ENCODE measurements at places on chromosomes 12 and 14. TPM values are rescaled to one million over a fixed set of nuclear protein-coding genes. Genes with fewer than 3 reads are reported as not detected.

BMP4 gene
- 98.4 TPM for polyA plus RNA-seq

DNA sequence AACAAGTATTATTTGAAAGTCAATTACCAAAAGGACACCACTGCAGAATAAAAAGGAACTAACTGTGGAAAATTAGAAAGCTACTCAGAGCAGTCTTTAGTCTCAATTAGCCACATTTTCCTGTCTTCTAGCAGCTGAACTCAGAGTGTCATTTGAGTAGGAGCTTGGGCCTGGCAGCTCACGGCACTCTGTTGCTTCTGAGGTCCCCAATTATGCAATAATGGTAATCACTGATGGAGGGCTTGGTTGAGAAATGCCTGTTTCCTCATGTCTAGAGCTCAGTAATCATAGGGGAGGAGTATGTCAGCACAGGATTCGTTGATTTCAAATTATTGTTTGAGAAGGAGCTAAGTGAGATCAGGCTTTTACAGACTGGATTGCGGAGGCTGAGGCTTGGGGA lies 108.6 kb downstream of the VRK1 start:
- DNase-seq = no peak

DNA sequence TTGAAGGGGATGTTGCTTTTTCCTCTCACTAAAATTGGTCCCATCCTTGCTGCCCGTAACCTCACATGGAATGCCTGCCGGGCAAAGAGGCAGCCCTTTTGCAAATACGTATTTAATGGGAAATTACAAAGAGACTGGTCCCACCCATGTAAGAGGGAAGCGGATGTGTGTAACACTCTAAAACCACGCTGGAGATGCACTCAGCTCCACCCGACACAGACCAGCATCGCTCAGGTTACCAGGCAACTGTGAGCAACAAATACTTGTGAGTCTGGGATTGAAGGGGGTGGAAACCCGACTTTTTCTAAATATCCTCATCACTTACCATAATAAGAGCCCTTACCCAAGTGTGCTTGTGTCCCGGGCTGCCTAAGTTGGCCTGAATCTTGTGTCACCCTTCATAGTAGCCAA lies 47.7 kb downstream of the ELK3 start:
- peak; percentile 41 for DNase-seq

DNA sequence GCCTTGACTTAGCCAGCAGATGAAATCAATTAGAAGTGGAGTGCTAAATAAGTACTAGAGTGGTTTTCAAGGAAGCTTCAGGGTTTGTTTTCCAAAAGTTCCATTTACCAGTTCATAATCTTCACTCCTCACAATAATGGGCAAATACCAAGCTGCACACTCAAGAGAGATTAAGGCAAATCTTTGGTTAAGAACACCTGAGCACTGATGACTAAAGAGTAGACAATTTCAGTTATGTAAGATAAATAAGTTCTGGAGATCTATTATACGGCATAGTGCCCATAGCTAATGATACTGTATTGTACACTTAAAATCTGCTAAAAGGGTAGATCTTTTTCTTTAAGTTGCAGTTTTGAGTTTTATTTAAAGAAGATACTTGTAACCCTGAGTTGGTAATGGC lies 125.0 kb downstream of the ARMH4 start:
- no peak for DNase-seq

GRCh38 chr12:98514982-98515286 lies 456 bp upstream of the TMPO start:
- DNase-seq = no peak

GRCh38 chr14:87334997-87335685 lies 657.8 kb downstream of the GALC start:
- DNase-seq = no peak

KCNJ8 gene
- polyA plus RNA-seq = 25.2 TPM

- no peak for DNase-seq
These were observed 216.5 kb downstream of the SLC38A4 start for GRCh38 chr12:46609273-46609623.

GRCh38 chr14:91723501-91723900 lies 8.4 kb downstream of the CATSPERB start:
- DNase-seq = no peak

DNA sequence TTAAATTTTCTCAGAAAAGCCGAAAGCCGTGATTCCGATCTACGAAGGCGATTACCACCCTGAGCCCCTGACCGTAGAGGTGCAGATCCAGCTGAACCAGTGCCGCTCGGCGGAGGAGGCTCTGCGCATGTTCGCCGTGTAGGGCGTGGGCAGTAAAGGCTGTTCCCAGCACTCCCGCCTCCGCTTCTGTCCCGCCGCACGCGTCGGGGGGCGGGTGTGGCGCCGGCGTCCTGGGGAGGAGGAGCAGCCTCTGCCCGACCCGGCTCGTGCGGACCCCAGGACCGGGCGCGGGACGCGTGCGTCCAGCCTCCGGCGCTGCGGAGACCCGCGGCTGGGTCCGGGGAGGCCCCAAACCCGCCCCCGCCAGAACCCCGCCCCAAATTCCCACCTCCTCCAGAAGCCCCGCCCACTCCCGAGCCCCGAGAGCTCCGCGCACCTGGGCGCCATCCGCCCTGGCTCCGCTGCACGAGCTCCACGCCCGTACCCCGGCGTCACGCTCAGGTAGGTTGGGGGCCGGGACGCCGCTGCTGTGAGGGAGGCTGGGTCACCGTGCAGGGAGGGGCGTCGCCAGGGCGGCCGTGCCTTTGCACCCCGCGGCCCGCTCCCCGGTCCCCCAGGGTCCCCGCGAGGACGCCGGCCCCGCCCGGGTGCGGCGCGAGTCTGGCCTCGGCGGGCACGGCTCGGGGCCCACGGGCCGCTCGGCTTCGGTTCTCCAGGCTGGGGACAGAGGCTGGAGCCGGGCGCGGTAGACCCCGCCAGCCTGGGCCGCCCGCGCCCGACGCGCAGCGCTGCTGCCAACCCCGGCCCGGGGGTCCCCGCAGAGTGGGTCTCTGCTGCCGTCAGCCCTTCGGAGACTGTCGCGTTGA lies at the start of gene B3GNT4:
B3GNT4 (plus strand) TSS at position 409 of the 866 bp plus-strand sequence. CDS start 910 bp downstream, outside the sequence.
- peak; percentile 89 for DNase-seq

GRCh38 chr14:24798911-24799462 lies 165.0 kb upstream of the GZMB start:
- no peak for DNase-seq

DNA sequence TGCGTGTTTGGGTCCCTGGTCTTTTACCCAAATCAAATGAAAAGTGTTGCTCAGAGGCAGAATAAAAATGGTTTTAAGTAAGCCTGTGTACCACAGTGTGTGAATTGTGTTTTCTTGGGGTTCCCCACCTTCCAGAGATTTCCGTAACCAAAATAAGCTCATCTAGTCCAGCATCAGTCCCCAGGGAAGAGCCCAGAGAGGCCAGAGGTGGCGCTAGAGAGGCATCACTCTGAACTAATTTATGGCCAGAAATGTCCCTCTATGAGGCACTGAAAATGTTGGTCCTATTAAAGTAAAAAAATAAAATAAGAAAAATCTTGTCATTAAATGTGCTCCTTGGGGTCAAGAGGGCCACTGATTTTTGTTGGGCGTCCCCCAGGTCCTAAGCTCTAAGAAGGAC lies 24.9 kb upstream of the PRKAB1 start:
- DNase-seq = no peak

GRCh38 chr12:123961585-123962345 lies 10.9 kb downstream of the CCDC92 start:
- DNase-seq = no peak

KCNH3 gene
- polyA plus RNA-seq = 1.8 TPM

GRCh38 chr12:92193063-92193462 lies 47.4 kb upstream of the BTG1 start:
- DNase-seq = no peak

DUSP6 gene
- 232 TPM for polyA plus RNA-seq

DNA sequence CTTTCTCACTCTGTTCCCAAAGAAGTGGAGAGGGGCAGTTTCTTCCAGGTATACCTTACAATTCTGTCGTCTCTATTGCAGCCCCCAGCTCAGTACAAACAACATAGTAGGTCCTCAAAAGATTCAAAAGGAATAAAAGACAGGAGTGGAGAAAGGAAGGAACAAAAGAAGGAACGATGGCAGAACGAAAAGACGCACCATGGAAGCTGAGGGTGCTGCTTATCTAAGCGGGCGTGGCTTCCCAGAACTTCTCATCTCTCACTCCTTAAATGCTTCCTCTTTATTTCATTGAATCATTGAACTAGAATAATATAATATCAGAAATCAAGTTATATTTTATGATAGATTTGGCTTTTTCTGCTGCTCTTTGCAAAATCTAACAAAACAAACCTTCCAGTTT lies 13.7 kb upstream of the LTA4H start:
- DNase-seq = no peak

- DNase-seq = no peak
These were observed 2.2 kb upstream of the BATF start for GRCh38 chr14:75519826-75520728.

GRCh38 chr12:54251667-54252284 lies 28.1 kb downstream of the CBX5 start:
- DNase-seq = peak; percentile 23

GYS2 gene
- polyA plus RNA-seq = not detected

GRCh38 chr12:111011999-111012600 lies 91.7 kb upstream of the MYL2 start:
- no peak for DNase-seq

FAM90A1 gene
- 3.0 TPM for polyA plus RNA-seq

DNA sequence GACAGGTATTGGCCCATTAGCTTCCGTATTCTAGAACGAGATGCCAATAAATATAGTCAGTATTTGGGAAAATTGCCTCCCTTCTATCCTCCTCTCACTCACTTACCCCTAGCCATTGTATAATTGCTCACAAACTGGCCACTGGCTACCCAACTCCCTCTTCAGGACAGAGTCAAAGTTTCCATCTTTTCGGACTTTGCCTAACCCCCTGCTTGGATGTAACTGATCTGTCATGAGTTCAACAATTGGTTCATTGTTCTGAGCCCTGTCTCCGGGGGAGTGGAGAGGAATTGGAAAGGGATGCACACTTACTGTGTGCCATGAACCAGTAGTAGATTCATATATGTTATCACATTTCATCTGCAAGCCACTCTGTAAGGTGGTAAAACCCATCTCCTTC lies 12.2 kb downstream of the MYRFL start:
- no peak for DNase-seq

DNA sequence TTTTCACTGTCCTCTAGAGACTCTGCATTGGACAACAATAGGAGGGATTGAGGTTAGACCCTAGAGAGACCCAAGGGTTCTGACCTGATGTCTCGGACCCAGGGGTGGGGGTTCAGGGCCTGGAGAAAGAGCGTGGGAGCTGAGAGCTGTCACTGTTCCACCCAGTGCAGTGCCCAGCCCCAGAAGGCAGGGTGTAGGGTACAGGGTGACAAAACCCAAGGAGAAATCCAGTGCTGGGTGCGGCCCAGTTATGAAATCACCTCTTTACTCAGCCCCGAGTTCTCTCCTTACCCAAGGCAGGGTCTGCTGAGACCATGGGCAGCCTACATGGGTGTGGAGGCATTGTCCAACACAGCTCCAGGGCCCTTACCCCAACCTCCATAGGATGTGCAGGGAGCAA lies 2.6 kb downstream of the AQP2 start:
- DNase-seq = no peak

WNT5B gene
- polyA plus RNA-seq = 6.5 TPM

- no peak for DNase-seq
These were observed 31.8 kb upstream of the OR10A7 start for GRCh38 chr12:55188974-55189556.

GRCh38 chr12:24424889-24425600 lies 475.6 kb upstream of the SOX5 start:
- DNase-seq = no peak

GRCh38 chr12:57519796-57520052 lies 590 bp downstream of the DDIT3 start:
- DNase-seq = no peak

DNA sequence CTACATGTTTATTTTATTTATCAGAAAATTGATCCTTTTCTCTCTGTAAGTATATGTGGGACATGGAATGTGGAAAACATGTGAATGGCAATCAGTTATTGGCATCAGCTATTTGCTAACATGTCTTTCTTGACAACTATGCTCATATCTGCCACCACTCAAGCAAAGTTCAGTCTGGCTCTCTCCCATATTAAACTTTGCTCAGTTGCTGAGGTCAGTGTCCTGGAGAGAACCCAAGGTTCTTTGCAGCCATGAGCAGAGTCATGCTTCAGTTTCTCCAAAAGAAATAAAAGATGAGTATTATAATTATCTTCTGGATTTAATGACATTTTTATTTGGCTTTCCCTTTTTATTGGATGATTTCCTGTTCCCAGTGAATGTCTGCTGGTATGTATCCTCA lies 42.6 kb downstream of the A2M start:
- DNase-seq = no peak

DNA sequence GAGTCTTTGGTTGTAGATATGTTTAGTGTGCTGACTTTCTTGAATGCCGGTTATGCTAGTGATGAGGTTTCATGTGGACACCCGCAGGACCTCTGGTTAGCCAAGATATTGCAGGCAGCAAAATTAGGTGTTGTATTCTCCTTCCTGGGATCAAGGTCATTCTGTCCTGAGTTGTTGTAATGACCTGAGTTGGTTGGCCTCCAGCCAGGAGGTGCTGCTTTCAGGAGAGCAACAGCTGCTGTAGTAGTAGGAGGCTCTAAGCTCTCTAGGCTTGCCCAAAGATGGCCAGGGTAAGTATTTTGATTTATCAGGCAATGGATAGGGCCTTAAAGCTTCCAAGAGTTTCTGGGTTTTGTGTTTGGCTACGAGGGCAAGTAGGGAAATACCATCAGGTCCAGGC lies 56.0 kb upstream of the BDKRB2 start:
- no peak for DNase-seq

ASIC1 gene
- 11.1 TPM for polyA plus RNA-seq

- peak; percentile 36 for DNase-seq
These were observed 400.4 kb downstream of the ATP23 start for GRCh38 chr12:58341791-58342190.

RND1 gene
- 1.9 TPM for polyA plus RNA-seq

MTHFD1 gene
- polyA plus RNA-seq = 80.5 TPM

PLCZ1 gene
- polyA plus RNA-seq = 1.7 TPM

ART4 gene
- polyA plus RNA-seq = 0.13 TPM

- DNase-seq = no peak
These were observed 20.4 kb upstream of the PLEKHH1 start for GRCh38 chr14:67512463-67513310.

DNA sequence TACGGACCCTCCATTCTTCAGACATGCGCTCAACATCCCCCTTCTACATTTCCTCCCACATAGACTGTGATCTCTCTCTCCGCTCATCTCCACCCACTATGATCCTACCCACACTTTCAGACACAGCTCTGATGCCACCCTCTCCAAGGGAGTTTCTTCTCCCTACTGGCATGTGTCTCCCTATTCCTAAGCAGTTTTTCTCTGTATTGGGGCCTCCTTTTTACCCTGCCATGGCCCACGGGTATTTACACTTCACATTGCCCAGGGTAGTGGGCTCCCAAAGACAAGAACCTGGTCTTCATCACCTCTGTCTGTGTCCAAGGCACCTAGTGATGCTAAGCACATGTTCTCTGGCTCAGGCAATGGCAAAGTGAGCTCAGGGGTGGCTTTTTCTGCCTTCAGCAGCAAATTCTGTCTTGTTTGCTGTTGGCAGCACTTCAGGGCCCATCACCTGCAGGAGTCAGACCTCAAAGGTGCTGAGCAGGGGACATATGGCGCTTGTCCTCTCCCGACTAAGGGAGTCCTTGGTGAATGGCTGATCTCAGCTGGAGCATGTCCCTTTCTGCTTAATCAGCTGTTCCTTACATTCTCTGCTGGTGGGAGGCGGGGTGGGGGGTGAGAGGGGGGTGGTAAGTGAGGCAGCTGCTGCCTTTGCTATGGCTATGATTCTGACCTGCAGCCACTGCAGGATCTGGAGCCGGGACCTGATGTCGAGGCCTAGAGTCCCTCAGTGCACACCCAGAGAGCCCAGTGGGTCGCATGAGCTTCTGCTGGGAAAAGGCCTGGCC lies 256.8 kb downstream of the PCNX1 start:
- DNase-seq = no peak

CDC42BPB gene
- 82.4 TPM for polyA plus RNA-seq

GRCh38 chr14:69460093-69460701 lies 24.3 kb upstream of the PLEKHD1 start:
- peak; percentile 39 for DNase-seq

FOXN4 gene
- polyA plus RNA-seq = 1.3 TPM
